Breast epithelium (tissue), 4 donors: ENCODE measurements at places on chromosomes 1 and 21. TPM values are rescaled to one million over a fixed set of nuclear protein-coding genes. Genes with fewer than 3 reads are reported as not detected.

LCE1B gene
- not detected for total RNA-seq

CRABP2 gene
- total RNA-seq, result 61.6 TPM

DNA sequence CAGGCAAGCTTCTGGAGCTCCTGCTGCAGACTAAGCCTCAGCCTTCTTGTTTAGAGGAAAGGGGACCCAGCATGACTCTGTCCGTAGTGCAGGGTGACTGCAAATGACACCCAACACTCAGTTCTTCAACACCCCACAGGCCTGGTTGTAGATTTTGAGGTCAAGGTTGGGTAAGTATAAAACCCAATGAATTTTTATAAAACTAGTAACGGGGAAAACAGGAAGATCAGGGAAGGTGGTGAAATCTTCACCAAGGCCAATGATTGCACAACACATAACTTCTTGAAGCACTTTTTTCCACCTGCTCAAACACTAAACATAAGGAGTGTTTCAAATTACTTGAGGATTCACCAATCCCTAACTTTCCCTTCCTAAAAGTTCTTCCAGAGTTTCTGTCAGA lies 89.4 kb upstream of the JAK1 start:
- DNase-seq, result no peak

GRCh38 chr1:197472141-197472540 lies 204.1 kb downstream of the CRB1 start:
- DNase-seq, result no peak

DNA sequence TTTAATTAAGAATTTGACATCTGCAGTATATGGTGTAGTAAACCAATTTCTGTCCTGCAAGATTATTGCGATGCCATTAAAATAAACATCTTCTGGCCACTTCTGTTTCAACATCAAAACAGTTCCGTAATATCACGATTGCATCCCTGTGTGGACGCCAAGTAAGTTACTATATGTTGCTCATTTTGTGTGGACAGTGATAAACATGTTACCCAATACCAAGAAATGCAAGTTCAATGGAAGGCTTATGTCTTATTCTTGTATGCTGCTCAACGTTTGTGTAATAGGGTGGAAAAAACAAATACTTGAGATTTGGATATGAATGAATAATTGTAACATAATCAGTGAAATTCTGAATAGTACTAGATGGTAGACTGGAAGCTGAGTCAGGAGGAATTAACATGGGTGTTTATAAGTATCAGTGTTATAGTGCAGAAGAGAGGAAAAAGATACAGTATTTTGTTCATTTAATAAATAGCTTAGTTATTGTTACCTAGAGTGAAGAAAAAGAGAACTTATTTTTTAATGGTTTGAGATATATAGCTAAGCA lies 15.2 kb downstream of the TTC3 start:
- DNase-seq, result no peak

GRCh38 chr1:90007979-90008404 lies 13.1 kb downstream of the ZNF326 start:
- DNase-seq, result no peak

DNA sequence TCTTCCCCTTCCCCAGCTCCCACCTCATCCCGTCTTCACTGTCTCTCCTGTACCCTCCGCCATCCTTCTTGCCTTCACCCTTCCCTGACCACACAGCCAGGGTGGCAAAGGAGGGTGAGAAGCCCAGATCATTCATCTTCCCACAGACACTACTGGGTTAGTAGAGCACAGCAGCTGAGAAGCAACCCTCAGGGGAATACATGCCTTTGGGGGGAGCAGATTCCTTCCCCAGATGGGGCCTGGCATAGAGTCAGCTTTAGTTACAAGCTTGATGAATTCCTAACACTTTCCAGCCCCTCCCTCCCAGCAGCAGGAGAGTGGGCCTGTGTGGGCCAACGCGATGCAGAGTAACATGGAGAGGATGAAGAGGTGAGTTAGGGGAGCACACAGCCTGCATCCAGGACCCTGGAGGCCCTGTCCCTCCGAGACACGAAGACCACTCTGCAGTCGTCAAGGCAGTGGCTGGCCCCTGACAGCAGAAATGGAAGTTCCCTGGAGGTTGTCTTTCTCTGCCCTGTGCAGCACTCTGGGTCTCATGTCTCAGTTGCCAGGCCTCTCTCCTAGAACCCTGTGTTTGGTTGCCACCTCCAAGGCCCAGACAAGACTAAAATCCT lies 8.8 kb upstream of the BTG2 start:
- no peak for DNase-seq
